Cardiac septum (tissue), 1 donor: ENCODE measurements at places on chromosomes 2 and 18. TPM values are rescaled to one million over a fixed set of nuclear protein-coding genes. Genes with fewer than 3 reads are reported as not detected.
A peak's percentile ranks its signal among the peaks of the same experiment; 100 is the strongest.

- no peak for DNase-seq
These were observed 5.9 kb downstream of the NRXN1 start for GRCh38 chr2:51025906-51026555.

DNA sequence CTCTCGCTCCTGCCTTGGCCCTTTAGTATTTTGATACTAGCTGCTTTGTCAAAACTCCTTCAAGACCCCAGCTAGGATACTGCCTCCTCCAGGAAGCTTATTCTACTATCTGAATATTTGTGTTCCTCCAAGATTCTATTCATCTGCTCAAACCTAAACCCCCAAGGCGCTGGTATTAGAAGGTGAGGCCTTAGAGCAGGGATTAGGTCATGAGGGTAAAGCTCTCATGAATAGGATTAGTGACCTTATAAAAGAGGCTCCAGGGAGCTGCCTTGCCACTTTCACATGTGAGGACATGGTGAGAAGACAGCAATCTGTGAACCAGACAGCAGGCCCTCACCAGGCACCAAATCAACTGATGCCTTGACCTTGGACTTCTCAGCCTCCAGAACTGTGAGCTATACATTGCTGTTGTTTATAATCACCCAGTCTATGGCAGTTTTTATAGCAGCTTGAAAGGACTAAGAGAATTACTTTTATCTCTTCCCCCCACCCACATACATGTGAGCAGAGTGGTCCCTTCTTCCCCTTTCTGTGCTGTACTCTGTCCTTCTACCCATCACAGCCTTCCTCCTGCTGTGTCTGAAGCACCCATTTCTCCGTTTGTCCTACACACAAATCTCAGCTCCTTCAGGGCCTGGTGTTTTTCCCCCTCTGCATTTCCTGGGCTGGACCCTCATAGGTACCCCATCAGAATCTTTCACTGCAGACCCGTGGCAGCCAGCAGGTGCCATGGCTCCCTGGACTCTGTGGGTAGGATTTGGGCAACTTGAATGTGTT, 54.5 kb downstream of the HS1BP3 start:
- peak; percentile 53 for DNase-seq

DNA sequence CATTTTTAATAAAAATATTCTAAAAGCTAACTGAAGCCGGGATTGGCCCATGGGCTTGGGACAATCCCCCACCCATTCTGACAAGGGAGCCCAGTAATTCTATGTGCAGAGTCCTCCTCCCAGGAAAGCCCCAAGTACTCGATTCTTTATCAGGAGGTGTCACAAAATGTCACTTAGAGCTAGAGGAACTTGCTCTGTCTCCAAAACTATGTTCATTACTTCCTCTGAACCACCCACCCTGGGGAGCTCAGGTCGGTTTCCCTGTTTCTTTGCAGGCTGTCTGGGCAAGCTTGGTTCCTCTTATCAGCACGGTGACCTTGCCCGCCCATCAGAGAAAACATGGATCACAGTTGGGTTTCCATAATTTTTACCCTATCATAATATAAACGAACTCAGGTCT, 430.6 kb upstream of the ID2 start:
- no peak for DNase-seq

The DSC1 gene
- 10.0 TPM for total RNA-seq

DNA sequence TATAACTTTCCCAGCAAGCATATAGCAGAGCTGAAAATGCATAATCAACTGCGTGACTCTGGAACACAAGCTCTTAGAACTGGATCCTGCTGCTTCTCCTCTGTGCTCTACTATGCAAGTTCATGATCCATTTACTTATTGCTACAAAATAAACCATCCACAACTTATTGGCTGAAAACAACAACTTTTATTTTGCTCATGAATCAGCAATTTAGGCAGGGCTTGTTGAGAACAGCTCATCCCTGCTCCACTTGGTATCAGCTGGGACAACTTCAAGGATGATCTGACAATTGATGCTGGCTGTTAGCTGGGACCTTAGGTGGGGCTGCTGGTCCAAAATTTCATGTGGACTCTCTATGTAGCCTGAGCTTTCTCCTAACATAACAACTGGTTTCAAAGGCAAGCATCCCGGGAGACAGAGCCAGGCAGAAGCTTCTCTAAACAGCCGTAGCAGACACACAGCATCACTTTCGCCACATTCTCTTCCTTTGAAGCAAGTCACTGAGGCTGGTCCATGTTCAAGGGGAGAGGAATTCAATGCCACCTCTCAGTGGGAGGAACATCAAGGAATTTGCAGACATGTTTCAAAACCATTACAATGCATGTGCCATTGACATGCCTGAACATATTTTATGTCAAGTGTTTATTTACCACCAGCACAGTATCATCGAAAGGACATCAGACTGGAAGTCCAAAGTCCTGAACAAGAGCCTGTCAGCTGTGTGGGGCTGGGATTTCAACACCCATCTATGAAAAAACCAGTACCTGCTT, 153.1 kb upstream of the PKDCC start:
- DNase-seq, result no peak
